Uterus (tissue), 4 donors: ENCODE measurements at places on chromosomes 2 and 18.

GRCh38 chr2:138504546-138505235 is 3.1 kb downstream of the SPOPL start:
- no peak for DNase-seq

GRCh38 chr18:48533340-48534070 is 5.3 kb upstream of the CTIF start:
- DNase-seq = no peak

GRCh38 chr18:23532848-23533247 is 29.5 kb downstream of the RMC1 start:
- no peak for DNase-seq

GRCh38 chr18:36826556-36826955 is 2.2 kb downstream of the TPGS2 start:
- no peak for DNase-seq

DNA sequence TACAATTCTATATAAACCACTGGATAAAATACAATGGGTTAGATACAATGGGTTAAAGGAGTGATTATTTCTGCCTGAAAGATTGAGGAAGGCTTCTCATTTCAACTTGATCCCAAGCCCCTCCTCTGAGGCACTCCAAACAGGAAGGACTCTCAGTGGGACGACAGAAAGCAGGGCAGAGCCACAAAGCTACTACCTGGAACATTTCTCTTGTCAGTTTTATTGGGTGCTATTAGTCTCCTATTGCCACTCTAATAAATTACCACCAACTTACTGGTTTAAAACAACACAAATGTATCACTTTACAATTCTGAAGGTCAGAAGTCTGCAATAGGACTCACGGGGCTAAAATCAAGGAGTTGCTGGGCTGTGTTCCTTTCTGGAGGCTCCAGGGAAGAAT is 146.7 kb downstream of the MREG start:
- DNase-seq = no peak

- DNase-seq = no peak
These were observed 37.5 kb upstream of the STK17B start for GRCh38 chr2:196208915-196209314.
